ENCODE measurements at places on chromosomes 16 and 17. TPM values are rescaled to one million over a fixed set of nuclear protein-coding genes. Genes with fewer than 3 reads are reported as not detected.

The KRT12 gene
- not detected for total RNA-seq

The JUP gene
- 1.3 TPM for total RNA-seq

The TMEM238L gene
- total RNA-seq = not detected

The NHERF2 gene
- total RNA-seq = 2.6 TPM

The SLC47A1 gene
- total RNA-seq = 0.25 TPM

The TBX2 gene
- total RNA-seq = 0.14 TPM

The PTX4 gene
- total RNA-seq = not detected

The STH gene
- total RNA-seq = not detected

All from activated T-helper 2 cell treated with anti-CD3 and anti-CD28 coated beads, Interferon-gamma antibody, Interleukin-2, Interleukin-4, amounts not matched to agents 10 μg/mL and 5 μg/mL and 100 μg/mL, durations not matched to agents 14 hours and 24 hours and 36 hours (primary cell).